ENCODE measurements at places on chromosomes 7 and 10. TPM values are rescaled to one million over a fixed set of nuclear protein-coding genes. Genes with fewer than 3 reads are reported as not detected.

ACTL6B gene
- total RNA-seq, result not detected

SCIN gene
- 18.8 TPM for total RNA-seq

SPDYE5 gene
- not detected for total RNA-seq

RBP3 gene
- not detected for total RNA-seq

DNAH11 gene
- 0.06 TPM for total RNA-seq

SFMBT2 gene
- 8.1 TPM for total RNA-seq

NYAP1 gene
- 3.6 TPM for total RNA-seq

TAS2R3 gene
- not detected for total RNA-seq

MSS51 gene
- 0.41 TPM for total RNA-seq

RAMP3 gene
- not detected for total RNA-seq

NPSR1 gene
- not detected for total RNA-seq

GPR141 gene
- total RNA-seq, result not detected

BUB3 gene
- total RNA-seq, result 117 TPM

DNAJC1 gene
- total RNA-seq, result 64.0 TPM

CALY gene
- total RNA-seq, result not detected

CPVL gene
- total RNA-seq, result not detected

SLF2 gene
- total RNA-seq, result 8.9 TPM

FFAR4 gene
- not detected for total RNA-seq
